Erythroblast (primary cell): ENCODE measurements at places on chromosomes 1 and 21.
A peak's percentile ranks its signal among the peaks of the same experiment; 100 is the strongest.

GRCh38 chr1:168443899-168444298 is 99.9 kb downstream of the XCL2 start:
- DNase-seq, result no peak

- no peak for DNase-seq
Observed at GRCh38 chr1:193555662-193556441, 369.4 kb upstream of the B3GALT2 start.

DNA sequence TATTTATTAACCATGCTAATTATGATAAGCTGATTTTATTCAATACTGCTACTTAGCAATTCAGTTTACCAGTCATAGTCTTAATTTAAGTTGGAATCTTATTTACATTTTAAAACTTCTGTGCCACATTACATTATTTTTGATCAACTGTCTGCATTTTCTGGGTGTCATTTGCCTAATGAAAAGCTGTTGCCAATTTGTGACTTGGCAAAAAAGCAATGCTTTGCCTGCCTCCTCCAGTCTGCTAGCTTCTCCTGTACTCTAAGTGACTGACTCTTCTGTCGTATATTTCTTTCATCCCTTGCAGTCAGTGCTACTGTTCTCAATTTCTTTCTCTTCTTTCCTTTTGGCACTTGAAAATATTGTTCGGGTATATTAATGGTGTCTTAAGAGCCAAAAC is 5.6 kb upstream of the IVNS1ABP start:
- DNase-seq, result no peak

DNA sequence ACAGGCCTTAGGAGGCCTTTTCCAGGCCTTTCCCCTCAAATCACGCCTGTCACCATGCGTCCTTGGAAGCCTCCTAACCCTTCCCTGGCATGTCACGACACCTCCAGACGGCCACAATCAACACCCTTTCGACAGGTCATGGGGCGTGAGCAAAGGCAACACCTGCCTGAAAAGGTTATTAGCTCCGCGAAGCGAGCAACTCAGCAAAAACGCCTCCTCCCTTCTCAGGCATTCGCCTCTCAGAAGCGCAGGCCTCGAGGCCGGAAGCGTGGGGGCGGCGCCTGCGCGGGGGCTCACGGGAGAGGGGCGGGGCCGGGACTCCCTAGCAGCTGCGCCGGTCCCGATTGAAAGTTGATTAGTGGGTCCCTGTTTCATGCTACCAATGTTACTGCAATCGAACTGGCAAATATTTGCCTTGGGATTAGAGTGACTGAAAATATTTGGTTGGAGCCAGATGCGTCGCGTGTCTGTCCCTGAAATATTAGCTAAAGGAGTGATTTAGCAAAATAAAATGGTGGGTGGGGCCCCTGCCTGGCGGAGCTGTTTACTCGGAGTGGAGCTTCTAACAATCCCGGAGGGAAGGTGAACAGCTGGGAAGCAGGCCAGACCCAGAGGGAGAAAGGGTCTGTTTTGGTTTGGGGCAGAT is 44.9 kb downstream of the GFI1 start:
- DNase-seq, result no peak

DNA sequence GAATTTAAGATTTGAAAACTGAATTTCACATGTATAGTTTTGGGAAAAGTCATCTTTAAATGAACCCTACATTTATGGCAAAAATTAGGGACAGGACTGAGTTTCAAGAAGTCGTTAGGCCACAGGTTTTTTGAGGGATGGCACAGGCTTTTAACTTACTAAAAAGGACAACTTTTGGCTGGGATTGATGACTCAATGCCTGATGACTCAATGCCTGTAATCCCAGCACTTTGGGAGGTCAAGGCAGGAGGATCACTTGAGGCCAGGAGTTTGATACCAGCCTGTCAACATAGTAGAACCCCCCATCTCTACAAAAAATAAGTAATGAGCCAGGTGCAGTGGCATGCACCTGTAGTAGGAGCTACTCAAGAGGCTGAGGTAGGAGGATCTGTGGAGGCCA is 15.9 kb downstream of the UCK2 start:
- DNase-seq, result peak; percentile 14

- DNase-seq, result no peak
Observed at GRCh38 chr1:16387201-16388188, 20.5 kb downstream of the SZRD1 start.

DNA sequence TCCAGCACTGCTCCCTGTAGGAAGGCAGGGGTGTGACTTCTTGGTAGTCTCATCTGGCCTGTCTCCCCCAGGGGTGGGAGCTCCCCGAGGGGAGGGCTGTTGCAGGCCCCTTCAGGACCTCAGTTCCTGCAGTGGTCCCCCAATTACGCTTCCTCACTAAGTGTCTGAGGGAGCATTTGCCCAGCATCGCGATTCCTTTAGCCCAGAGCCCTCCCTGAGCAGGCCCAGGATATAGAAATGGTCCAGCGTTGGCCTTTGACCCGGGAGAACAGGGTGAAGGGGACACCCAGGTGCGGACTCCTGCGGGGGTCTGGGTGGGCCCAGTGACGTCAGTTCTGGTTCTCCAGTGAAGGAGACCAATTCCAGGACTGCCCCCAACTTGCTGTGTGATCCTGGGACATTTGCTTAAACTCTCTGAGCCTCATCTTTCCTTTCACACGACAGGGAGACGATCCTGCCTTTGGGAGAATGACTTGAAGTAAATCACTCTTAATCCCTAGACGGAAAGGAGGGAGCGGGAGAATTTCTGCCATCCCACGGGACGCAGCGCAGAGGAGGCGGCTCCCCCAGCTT is 32.6 kb upstream of the BTG2 start:
- no peak for DNase-seq

DNA sequence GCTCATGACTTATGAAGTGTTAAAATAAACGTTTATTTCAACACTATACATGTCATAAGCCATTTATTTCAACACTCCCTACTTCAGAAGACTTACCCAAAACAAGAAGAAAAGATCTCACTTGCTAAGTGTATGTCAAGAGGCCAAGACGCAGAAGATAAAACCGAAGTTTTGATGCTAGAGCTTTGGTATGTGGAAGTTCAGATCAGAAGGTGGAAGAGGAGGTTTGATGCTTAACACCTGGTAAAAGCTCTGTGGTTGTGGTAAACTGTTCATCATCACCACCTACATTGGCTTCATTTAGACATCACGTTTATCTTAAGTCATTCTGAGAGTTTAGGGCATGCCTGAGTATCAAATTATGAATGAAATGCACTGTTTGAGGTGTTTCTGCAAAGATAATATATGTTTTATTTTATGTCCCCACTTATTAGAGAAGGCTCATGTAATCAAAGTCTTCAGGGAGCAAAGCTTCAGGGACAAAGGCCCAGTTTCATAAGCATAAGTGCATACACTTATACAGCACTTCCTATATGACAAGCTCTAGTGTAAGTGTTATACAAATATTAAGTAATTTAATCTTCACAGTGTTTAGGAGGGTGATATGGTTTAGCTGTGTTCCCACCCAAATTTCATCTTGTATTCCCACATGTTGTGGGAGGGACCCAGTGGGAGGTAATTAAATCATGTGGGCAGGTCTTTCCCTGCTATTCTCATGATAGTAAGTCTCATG is 533.3 kb downstream of the PTBP2 start:
- DNase-seq, result no peak

DNA sequence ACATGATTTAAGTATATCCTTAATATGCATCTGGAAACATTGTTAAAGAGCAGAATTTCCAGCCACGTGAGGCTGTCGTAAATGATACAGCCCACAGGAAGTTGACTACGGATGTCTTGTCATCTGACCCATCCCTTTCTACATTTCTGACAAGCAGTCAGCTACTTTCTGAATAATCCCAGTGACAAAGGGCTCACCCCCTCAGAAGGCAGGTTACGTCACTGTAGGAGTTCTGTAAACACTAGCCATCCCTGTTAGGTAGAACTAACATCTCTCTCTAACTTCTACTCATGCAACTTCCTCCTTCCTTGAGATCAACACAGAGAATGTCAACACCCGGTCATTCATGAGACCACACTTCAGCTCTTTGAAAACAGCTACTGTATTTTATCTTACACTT is 259.2 kb downstream of the GREM2 start:
- DNase-seq, result no peak

- no peak for DNase-seq
Observed at GRCh38 chr1:5488448-5488847, 503.8 kb downstream of the NPHP4 start.

- DNase-seq, result no peak
Observed at GRCh38 chr1:238485057-238485911, 594.6 kb upstream of the ZP4 start.

DNA sequence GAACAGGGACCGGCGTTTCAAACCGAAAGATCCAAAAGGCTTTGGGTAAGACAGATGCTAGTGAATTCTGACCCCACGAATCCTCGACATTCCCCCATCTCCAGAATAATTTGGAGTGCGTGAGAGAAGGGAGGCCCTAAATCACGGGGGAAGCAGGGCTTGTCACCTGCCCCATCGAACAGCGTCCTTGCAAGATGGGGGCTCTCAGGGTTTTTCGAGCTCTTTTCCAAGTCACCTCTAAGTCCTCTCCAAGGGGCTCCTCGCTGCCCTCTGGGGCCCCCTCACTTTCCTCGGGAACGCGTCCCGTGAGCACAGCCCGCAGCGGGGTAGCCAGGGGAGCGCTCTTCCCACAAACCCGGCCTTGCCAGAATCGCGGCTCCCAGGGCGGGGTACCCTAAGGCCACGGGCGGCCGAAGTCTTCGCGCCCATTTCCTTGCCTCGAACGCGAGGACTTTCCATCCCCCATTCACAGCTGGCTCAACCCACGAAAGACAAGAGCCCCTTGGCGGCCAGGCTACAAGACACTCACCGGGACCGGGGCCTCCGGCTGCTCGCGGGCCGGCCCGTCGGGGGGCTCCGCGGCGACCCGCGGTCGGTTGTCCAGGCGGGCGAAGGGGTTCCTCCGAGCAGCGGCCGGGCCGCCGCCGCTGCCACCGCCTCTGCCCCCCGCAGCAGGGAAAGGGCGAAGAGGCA is 546 bp downstream of the DONSON start:
- peak; percentile 72 for DNase-seq

- DNase-seq, result no peak
Observed at GRCh38 chr21:18023157-18023556, 204.0 kb upstream of the C21orf91 start.

- no peak for DNase-seq
Observed at GRCh38 chr1:248697907-248698306, 4.7 kb downstream of the OR14I1 start.

- no peak for DNase-seq
Observed at GRCh38 chr1:219188331-219188803, 14.7 kb downstream of the LYPLAL1 start.

GRCh38 chr1:236841341-236841740 is 46.2 kb downstream of the MTR start:
- no peak for DNase-seq

DNA sequence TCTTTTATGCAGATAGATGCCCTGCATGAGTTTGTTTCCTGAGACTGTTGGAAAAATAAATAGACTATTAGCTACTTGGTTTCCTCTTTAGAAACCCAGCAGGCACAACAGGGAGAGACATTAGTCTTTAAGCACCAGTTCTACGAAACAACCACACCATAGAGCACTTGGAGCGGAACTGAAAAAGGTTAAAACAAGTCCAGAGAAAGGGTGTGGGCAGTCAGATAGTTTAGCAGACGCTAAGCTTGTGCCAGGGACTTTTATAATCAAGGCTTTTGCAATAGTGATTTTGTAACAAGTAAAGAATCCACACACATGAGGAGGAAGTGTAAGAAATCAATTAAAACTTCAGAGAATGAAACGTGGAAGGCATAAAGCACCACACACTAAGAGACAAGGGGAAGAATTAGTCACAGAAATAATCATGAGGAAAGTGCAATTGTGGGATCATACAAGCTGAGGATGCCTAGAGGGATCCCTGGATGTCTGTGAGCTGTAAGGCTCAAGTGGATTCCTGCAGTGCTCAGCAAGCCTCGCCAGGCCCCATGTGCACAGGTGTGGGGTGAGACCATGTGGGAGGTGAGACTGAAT is 37.8 kb upstream of the TLR5 start:
- DNase-seq, result no peak

- no peak for DNase-seq
Observed at GRCh38 chr1:109765896-109766615, 2.3 kb upstream of the EPS8L3 start.

GRCh38 chr1:62237950-62238374 is 43.3 kb downstream of the L1TD1 start:
- no peak for DNase-seq

- DNase-seq, result peak; percentile 28
Observed at GRCh38 chr1:51569284-51570062, 47.4 kb upstream of the OSBPL9 start.

DNA sequence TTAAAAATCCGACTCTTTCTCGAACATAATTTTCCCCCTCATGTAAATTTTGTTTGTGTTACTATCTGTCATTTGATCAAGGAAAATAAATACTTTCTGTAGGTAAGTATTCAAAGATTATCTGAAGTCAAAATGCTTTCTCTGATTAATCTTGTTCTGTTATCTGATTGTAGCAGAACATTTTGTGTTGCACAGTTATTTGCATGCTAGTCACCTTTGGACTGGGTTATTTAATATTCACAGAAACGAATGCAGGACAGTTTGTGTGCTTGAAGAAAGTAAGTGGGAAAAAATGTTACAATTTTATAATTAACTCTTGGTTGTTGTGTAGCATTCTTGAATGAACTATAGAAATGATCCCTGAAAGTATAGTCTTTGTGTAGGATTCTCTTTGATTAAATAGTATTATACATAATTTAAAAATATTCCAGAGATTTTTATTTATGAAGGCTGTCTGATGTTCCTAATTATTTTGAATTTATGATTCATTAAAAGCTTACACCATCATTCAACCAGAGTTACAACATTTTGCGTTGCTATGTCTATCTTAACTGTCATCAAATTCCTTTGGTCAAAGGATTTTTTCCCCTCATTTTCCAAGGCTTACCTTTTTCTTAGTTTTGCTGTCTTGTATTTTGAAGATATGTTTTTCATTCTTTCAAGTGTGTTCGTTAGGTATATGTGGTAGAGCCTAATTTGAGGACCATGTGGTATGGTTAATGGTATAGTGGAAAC is 176.6 kb downstream of the GIPC2 start:
- DNase-seq, result no peak

GRCh38 chr21:36045993-36046392 is 14.3 kb downstream of the SETD4 start:
- no peak for DNase-seq

DNA sequence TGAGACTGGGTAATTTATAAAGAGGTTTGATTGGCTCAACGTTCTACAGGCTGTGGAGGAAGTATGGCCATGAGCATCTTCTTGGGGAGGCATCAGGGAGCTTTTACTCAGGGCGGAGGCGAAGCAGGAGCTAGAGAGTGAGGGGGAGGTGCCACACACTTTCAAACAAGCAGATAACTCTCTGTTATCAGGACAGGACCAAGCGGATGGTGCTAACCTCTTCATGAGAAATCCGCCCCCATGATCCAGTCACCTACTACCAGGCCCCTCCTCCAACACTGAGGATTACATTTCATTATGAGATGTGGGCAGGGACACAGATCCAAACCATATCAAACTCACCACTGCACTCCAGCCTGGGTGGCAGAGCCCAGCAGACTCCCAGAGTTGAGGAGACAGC is 11.5 kb upstream of the LRRC47 start:
- no peak for DNase-seq

DNA sequence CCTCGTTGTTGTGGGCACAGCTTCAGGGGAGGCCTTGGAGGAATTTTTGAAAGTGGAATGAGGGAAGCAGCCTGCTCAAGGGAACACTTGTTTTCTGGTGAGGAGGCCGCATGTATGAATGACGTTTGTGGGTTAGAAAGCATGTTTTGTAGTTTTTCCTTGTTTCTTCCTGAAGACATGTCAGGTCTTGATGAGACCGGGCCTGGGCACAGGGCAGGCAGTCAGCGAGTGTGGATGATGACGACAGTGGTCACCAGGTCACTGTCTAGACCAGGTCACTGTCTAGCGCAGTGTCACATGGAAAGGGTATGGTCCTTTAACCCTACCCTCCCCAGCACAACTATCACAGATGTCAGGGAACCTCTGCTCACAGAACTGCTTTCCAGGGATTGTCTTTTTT is 7.3 kb downstream of the PSEN2 start:
- DNase-seq, result no peak
